ENCODE measurements at places on chromosomes 12 and 14. TPM values are rescaled to one million over a fixed set of nuclear protein-coding genes. Genes with fewer than 3 reads are reported as not detected.

Gene OLR1
- total RNA-seq, result 2.4 TPM

Gene HECTD1
- total RNA-seq, result 324 TPM

Gene SLC4A8
- 0.40 TPM for total RNA-seq

Gene LRRC43
- total RNA-seq, result 6.4 TPM

DNA sequence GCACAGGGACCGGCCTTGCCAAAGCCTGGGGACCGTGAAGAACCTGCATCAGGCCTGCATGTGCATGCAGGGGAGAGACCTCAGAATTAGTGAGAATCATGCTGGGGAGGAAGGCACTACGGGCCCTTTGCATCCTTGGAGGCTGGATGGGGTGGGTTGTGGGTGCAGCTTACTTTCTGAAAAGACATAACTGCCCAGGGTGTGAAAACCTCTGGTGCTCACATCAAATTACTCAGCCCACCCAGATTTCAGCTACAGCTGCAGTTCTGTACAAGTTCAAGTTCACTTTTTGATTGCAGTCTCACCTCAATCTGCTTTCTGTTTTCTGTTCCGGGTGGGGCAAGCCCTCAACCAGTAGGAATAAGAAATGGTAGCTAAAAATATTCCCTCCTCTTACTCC is 130.6 kb downstream of the SLC15A4 start:
- DNase-seq, result no peak
- H3K4me1 ChIP-seq, result no peaks in the 10 kb centered on the region
- H3K27me3 ChIP-seq, result no peaks in the 10 kb centered on the region
- no peaks in the 10 kb centered on the region for H3K36me3 ChIP-seq
- no peak overlapping the region for H3K27ac ChIP-seq

DNA sequence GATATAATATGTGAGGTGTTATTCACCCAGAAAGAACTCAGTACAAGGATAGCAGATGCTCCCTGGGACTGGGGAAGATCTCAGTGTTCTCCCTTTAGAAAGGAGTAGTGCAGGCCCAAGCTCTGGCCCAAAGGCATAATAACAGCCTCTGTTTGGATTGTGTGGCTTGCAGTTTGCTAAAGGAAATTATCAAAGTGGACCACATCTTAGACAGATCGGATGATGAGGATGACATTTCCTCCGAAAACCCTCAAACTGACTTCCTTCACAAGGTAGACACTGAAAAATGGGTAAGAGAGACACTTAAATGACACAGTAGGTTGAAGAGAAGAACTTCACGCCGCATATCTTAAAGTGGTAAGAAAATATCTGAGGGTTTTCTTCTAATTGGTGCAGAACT is 26.1 kb downstream of the SMCO2 start:
- H3K27ac ChIP-seq, result no peak overlapping the region
- no peaks in the 10 kb centered on the region for H3K4me1 ChIP-seq
- H3K4me3 ChIP-seq, result no peak overlapping the region
- H3K36me3 ChIP-seq, result no peaks in the 10 kb centered on the region
- no peaks in the 10 kb centered on the region for H3K27me3 ChIP-seq

DNA sequence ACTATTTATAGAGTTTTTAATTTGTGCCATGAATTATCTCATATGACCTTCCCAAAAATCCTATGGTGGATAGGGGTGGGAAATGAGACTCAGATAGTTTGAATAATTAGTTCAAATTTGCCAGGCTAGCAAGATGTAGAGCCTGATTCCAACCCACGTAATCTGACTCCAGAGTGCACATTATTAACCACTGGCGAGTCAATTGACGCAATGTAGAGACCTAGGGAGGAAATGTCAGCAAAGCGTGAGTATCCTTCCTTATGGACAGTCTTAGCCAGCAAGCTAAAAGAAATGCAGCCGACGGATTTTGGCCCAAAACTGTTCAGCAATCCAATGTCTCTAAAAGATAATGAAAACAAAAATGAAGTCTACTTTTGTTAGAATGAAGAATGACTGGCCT is 193.3 kb upstream of the KRR1 start:
- H3K27me3 ChIP-seq, result no peaks in the 10 kb centered on the region
- H3K4me1 ChIP-seq, result peaks cover 17% of the 10 kb centered on the region
- no peaks in the 10 kb centered on the region for H3K36me3 ChIP-seq

GRCh38 chr12:9797722-9798619 is 29.3 kb upstream of the KLRF1 start:
- no peaks in the 10 kb centered on the region for H3K27me3 ChIP-seq
- H3K36me3 ChIP-seq, result no peaks in the 10 kb centered on the region
- H3K4me3 ChIP-seq, result no peak overlapping the region
- DNase-seq, result peak; percentile 31

Measured in thyroid gland (tissue), 4 donors.